ENCODE measurements at places on chromosomes 13 and 19.
A peak's percentile ranks its signal among the peaks of the same experiment; 100 is the strongest.

- no peak for DNase-seq
Measured at GRCh38 chr13:26528527-26528926, 29.0 kb upstream of the WASF3 start.

DNA sequence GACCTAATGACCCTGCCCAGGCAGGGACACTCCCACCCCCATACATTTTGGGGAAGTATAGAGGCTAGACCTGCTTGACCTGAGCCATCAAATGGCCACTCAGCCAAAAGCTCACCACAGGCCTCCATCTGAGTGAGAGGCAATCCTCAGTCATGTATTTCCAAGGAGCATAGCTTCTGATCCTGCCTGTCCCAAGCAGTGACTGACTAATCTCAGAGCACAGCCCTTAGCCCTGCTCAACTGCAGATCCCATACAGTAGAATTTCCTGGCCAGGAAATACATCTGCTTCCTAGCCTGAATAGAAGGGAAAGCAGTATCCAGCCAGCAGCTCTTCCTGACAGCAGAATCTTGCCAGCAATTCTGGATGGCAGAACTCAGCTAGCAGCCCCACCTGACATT is 880.6 kb upstream of the GPC6 start:
- DNase-seq: no peak

GRCh38 chr19:33703438-33703750 is 81.6 kb downstream of the CHST8 start:
- DNase-seq: no peak

- DNase-seq: no peak
Measured at GRCh38 chr19:57558525-57558924, 1.1 kb downstream of the ZNF550 start.

GRCh38 chr19:41410336-41411054 is 12.9 kb downstream of the BCKDHA start:
- DNase-seq: no peak

- DNase-seq: no peak
Measured at GRCh38 chr19:2720777-2721569, at the start of gene DIRAS1. Gene DIRAS1 (minus strand): TSS chr19:2721372. CDS start chr19:2717806, 3,566 bp downstream.

DNA sequence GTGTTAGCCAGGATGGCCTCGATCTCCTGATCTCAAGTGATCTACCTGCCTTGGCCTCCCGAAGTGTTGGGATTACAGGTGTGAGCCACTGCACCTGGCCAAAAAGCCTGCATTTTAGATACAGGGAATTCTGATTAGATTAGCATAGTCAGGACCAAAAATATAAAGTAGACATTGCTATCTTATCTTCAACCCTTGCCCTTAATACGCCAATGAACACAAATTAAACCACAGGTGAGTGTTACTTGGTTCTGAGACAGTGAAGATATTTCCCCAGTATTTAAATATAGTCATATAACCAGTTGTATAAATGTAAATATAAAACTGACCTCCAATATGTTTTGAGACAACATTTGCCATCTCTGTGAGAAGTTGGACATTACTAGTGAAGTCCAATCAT is 52.1 kb upstream of the STK24 start:
- no peak for DNase-seq

GRCh38 chr13:64061649-64062048 is 2646.0 kb upstream of the PCDH20 start:
- no peak for DNase-seq

DNA sequence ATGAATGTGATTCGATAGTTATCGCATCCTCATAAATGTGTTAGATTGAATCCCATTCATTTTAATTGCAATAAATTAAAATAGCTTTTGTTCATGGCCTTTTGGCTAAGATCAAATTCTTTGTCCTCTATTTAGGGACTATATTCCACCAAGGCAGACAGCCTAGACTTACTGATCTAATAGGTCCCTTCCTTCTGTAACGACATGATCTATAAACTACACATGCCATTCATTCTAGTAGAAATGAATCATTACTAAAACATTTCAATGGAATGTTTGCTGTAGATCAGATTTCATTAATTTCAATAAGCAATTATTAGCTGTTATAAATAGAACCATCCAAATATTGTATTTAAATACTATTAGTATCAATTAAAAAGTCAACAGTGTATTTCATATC is 526.6 kb upstream of the KLHL1 start:
- no peak for DNase-seq

DNA sequence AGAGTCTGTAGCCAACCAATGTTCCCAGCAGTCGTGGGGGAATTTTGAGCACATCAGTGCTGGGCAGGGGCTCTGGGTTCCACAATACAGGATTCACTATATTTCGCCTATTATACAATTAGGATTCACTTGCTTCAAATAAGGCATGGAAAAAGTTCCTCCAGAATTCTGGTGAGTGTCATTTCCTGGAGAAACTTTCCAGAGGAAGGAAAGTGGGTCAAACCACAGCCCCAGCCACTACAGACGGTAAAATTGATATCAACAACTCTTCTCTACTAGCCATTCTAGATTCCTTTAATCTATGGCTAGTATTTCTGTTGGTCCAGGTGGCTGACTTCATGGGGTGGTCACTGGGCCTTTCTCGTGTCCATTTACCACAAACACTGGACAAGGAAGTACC is 10.5 kb downstream of the MYCBP2 start:
- DNase-seq: no peak

- DNase-seq: no peak
Measured at GRCh38 chr13:44072536-44072935, 192.8 kb downstream of the LACC1 start.

GRCh38 chr19:11766597-11767591 is at the start of gene ZNF441:
Gene ZNF441 (plus strand): TSS chr19:11767000. CDS start chr19:11767194, 194 bp downstream.
- DNase-seq: peak; percentile 48

DNA sequence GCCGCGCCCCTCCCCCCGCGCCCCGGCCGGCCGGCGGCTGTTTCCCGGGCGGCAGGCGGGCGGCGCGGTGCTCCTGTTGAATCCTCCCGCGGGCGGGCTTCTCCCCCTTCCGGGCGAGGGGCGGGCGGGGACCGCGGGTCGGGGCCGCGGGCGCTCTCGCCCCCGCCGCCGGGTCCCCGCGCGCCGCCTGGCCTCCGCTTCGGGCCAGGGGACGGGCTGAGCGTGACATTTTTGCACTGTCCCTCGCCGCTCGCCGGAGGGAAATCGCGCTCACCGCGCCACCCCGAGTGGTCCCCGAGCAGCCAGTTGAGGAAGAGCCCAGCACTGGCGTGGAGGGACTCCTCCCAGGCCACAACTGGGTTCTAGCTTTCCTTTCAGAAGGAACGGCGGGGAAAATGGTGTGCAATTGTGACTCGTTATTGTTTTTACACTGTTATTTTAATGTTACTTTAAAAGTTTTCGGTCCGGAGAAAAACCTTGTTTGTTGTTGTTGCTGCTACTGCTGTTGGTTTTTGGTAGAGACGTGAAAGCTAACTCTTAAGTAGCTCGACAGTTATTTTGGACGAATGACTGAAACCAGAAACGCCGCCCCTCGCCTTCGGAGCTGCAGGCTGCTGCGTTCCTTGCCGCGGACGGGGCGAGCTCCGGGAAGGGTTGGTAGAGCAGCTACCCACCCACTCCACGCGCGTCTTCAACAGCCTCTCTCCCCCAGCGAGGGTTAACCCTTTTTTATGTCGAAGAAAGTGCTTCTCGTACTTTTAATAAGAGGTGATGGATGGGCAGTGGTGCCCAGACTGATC is 959 bp downstream of the PDS5B start:
- DNase-seq: peak; percentile 26

DNA sequence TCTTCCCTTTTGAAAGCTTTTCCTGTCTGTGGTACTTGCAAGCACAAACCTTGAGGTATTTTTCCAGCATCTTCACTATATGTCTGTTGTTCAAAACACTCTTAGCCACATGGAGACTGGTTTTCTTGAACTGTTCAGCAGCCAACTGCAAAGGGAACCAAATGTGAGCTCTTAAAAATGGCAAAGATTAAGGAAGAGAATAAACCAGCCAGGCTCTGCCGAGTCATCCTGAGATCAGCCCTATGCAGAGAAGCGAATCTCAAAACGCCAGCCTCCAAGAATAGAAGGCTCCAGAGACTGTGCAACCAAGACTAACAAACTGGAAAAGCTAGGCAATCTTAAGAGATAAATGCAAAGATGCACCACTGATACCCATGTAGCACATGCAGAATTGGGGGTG is 20.7 kb downstream of the AKAP8 start:
- DNase-seq: no peak

DNA sequence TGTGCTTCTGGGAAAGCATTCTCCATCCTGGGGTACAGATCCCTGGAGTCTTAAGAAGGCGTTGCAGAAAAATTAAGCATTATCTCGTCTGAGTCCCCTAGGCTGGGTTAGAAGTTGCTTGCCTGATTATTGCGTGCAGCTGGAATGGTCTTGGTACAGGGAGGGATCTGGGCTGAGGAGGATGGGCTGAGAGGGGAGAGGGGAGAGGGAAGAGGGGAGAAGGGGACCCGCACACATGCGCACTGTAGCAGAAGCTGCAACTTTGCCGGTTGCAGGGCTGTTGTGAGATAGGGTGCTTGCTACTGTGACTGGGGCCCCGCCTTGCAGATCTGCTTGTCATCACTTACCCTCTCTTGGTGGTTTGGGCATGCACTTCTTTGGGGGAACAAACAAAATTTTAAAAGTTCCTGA is 316.8 kb downstream of the DLEU7 start:
- DNase-seq: no peak

DNA sequence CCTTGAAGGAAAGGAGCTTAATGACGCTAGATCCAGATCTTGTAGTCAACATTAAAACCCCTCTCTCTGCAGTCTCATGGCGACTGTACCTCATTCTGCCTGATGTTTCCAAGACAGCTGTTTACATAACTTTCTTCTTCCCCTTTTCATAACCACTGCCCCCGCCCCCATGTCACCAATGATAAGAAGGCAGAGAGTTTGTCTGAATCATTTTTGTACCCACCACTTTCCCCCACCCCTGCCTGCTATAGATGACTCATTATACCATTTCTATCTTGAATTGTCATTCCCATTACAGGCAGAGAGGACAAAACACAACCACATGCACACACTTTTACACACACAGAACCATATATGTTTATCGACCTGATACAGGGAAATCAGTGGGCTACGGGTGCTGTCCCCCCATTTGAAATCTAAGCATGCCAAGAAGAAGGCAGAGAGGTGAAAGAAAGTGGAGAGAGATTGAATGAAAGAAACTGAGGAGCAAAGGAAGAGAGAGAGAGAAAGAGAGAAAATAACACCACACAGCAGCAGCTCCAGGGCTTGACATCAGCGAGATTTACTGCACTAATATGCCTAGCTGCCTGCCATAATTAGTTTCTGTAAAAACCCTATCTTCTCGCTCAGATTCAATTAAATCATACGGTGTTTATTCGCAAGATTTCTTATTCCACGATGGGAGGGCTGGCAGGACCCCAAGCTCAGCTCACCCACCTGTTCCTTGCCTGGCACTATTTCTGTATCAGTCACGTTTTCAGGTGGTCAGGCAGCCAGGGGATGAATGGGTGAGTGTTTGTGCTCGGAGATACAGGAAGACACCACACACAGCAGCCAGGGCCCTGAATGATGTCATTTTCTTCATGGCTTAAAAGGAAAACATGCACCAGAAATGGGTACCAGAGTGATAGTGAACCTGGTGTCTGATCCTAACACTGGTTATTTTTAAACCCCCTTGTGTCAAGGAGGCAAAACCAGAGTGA is 114.3 kb upstream of the SERP2 start:
- no peak for DNase-seq

GRCh38 chr19:32869966-32870573 is 503 bp upstream of the SLC7A9 start:
- no peak for DNase-seq

DNA sequence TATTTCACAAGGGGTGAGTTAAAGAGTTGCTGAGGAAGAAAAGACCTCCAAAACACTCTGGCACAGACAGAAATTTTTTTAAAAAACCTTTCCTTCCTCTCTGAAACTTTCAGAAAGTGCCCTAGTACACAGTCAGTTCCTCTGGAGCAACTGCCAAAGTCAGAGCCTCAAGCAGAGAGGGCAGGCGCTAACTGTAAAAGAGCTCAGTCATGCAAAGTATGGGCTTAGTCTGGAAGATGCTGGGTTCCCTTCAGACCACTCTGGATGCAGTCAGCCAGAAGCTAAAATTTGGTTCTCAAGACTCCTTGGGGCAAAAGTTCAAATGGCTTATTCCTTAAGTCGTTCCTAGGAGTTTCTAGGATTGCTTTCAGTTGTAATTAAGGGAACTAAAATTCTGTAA is 671.6 kb downstream of the PCDH9 start:
- DNase-seq: no peak

- no peak for DNase-seq
Measured at GRCh38 chr13:43758834-43759233, 27.9 kb downstream of the ENOX1 start.

- no peak for DNase-seq
Measured at GRCh38 chr19:55353356-55353802, 1.1 kb downstream of the COX6B2 start.

GRCh38 chr13:114141261-114141996 is 9.0 kb upstream of the RASA3 start:
- no peak for DNase-seq

DNA sequence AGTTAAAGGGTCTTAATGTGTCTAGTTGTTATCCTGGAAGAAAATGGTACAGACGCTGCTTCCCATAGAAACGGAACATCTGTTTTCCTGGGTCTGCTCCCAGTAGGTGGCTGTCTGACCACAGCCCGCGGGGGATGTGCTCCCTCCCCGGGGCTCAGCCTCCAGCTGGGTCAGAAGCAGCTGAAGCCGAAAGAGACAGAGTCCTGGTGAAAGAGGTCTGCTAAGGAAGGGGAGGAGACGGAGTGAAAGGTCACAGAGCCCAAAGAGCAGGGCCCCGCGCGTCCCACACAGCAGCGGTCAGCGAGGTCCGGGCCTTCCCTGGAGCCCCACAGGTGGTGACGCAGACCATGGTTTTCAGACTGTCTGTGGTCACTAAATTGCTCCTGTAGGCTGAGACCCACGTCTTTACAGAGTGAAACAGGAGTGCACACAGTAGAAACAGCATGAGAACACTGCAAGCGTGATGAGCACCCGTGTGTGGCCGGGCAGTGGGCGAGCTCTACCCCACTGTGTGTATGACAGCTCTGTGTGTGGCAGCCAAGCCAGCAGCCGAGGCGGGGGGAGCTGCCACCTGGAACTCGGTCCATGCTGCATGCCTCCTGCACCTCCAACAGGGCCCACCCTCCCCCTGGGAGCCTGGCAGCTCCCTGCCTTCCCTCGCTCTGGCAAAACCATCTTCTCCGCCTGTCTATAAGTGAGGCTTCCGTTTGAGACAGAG is 52.0 kb upstream of the C13orf46 start:
- DNase-seq: no peak

Measured in NCI-H2171 (cell line).